ENCODE measurements at places on chromosomes 16 and 17.
A peak's percentile ranks its signal among the peaks of the same experiment; 100 is the strongest.

GRCh38 chr17:1347589-1348323, 52.3 kb downstream of the YWHAE start:
- peak; percentile 18 for DNase-seq

DNA sequence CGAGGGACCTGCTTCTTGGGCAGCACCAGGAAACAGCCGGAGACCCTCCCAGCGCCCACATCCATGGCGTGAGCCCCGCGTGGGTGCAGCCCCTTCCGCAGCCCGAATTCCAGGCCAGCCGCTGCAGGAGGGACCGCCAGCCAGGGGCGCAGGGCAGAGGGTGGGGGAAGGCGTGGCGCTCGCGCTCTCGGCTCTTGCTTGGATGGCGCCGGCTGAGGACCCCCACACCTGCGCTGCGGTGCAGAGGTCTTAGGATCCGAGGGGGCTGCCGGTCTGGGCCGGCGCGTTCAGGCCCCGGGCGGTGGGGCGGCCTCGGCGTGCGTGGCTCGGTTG, 28.8 kb downstream of the ACTG1 start:
- no peak for DNase-seq

DNA sequence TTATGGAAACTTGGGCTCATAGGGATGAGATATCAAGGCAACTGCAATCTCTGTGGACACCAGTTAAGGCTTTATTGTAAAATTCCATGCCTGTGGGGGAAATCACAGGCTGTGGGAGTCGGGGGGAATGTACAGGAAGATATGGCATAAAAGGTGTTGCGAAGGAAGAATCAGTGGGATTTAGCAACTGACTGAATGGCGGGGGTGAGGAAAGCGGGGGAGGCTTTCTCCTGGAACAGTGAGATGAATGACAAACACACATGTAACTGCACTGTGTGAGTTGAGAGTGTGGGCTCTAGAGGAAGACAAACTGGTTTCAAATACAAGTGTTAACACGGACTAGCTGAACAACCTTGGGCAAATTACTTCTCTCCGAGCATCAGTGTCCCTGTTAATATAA, 143.7 kb downstream of the PRKCB start:
- DNase-seq = no peak

DNA sequence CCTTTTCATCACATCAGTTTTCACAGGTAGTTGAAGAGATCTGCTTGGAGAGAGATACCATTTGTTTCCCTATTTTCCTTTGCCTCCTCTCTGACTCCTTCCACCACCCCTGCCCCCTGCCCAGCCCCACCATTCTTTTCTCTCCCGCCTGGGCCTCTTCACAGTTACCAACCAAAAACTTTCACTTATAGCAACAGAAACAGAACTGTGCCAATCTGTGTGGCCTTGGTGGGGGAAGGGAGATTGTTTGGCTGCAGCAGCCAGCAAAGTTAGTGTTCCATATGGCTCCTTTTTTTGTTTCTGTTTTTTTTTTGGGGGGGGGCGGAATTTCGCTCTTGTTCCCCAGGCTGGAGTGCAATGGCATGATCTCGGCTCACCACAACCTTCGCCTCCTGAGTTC, 17.2 kb upstream of the ARL4D start:
- DNase-seq = no peak

DNA sequence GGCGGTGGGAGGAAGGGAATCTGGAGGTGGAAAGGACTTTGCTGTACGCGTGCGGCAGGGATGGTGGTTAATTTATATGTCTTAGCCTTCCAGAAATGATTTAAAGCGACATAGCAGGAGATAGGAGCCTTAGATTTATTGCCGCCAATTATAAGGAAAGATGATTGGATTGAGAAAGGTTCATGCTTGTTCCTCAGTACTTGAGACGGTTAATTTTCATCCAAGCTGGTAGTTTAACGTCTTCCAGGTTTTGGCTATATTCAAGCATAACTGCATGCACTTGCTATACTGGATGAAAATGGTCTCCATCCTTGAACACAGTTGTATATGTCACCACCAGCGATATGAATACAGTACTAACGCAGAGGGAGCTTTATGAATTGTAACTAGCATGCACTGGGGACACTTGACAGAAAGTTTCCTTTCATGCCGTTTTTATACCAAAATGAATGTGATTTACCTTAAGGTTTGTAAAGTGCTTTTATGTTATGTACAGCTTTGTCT, 610 bp upstream of the PEX12 start:
- DNase-seq = no peak

GRCh38 chr17:15516150-15516549, 47.1 kb downstream of the TVP23C start:
- no peak for DNase-seq

DNA sequence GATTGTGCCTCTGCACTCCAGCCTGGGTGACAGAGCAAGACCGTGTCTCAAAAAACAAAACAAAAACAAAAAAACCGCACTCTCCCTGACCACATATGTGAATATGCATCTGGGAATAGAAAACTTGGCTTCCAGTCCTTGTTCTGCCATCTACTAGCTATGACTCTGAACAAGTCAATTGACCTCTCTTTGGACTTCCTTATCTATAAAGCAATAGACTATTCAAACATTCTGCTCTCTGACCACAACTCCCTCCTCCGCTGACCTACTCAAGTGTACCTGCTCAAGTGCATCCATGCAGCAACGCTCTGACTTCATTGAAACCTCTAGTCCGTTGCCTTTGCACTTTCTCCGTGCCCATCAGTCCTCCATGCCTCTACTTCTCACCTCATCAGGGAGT, 52.6 kb upstream of the KDM6B start:
- no peak for DNase-seq

- DNase-seq = no peak
These were observed 1304.7 kb downstream of the CDH8 start for GRCh38 chr16:60731329-60732050.
